ENCODE measurements at places on chromosomes 1 and 21.

DNA sequence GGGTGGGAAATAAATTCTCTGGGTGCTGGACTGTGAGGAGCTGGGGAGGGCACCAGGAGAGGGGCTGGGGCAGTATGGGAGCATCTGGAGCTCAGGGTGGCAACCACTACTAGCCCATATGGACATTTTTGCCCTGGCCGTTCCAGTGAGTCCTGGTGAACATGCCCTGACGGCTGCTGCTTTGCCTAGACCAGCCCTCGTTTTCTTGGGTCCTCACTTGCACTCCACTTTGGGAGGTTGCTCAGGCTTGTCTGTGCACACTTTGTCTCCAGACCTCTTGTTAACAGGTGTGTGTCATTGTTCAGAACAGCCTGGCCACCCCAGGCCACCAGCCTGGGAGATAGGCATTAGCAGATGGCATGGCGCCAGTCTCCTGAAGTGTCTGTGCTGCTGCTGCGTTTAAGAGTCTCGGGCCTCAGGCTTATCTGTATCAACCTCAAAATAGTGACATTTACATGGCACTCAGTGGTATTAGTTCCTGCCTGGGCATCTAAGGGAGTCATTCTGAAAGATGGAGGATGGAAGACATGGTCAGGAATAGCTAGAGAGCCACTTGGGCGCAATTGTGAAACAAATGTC, 190.5 kb downstream of the PTPRU start:
- DNase-seq = no peak

DNA sequence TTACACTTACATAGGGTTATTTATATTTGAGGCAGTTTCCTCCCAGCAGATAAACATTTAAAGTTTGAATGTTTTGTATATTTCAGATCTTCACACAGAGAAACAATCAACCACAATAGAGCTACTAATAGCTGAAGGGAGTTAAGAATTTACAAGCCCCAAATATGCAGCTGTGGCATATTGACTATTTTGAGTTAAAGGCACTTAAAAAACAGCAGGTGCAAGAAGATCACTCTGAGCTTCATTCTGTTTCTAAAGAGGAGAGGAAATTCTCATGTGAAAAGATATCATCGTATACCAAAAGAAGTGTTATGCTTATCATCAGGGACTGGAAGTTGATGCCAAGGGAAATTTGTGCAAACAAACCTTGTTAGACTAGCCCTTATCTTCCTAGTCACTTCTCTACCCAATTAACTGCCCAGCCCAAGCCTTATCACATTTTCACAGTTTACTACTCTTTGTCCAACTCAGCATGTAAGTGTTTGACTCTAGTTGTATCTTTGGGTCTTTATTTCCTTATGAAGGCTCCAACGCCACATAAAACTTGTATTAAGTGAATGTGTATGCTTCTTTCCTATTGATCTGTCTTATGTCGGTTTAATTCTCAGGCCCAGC, 66.3 kb upstream of the COG2 start:
- DNase-seq = no peak

DNA sequence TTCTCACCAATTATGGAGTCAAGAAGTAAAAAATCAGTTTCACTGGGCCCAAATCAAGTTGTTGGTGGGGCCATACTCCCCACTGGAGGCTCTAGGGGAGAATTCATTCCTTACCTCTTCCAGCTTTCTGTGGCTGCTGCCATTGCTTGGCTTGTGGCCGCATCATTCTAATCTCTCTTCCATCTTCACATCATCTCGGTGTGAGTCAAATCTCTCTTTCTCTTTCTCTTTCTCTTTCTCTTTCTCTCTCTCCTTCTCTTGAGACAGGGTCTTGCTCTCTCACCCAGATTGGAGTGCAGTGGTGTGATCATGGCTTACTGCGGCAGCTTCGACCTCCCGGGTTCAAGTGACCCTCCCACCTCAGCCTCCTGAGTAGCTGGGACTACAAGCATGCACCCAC, 28.1 kb downstream of the FAM89A start:
- no peak for DNase-seq

- DNase-seq = no peak
These were observed 480.5 kb downstream of the MATN1 start for GRCh38 chr1:30242722-30243457.

- DNase-seq = no peak
These were observed 150.7 kb upstream of the ZNF644 start for GRCh38 chr1:91172541-91172940.

DNA sequence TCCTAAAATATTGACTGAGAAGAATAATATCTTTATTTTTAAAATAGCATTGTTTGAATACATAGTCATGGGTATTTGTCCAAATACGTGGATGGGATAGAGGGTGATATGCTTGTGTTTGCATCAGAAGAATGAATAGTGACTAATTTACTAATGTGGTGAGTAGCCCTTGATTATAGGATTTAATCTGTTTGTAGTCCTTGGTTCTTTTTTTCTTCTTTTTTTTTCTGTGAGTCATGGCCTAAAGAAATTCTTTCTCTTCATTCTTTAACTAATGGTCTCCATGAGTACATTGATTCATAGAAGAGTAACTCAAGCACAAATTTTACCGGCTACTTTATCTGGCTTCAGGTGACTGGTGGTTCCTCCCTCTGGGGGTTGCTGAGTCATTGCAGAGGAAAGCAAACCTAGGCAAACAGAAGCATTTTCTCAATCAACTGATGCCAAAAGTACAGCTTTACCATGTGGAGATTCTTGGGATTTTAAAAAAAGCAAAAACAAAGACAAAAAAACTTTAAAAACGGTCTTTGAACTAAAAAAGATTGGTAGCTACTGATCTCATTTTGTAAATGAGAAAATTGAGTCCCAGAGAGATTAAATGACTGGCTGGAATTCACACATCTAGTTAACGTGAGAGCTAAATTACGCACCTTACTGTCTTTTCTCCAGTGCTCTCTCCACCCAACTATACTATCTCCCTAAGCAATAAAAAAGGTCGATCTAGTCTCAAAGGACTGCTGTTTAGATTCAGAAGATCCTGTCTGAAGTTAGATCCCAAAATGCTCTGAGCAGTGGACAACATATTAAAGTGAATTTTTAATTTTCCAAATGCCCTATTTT, 40.5 kb downstream of the AK5 start:
- no peak for DNase-seq

- DNase-seq = peak; percentile 33
These were observed 25.3 kb downstream of the ADAM30 start for GRCh38 chr1:119870917-119871596.

- DNase-seq = no peak
These were observed 677 bp downstream of the PRKAA2 start for GRCh38 chr1:56645677-56646305.

- DNase-seq = no peak
These were observed 29.8 kb downstream of the PGM1 start for GRCh38 chr1:63622849-63623566.

DNA sequence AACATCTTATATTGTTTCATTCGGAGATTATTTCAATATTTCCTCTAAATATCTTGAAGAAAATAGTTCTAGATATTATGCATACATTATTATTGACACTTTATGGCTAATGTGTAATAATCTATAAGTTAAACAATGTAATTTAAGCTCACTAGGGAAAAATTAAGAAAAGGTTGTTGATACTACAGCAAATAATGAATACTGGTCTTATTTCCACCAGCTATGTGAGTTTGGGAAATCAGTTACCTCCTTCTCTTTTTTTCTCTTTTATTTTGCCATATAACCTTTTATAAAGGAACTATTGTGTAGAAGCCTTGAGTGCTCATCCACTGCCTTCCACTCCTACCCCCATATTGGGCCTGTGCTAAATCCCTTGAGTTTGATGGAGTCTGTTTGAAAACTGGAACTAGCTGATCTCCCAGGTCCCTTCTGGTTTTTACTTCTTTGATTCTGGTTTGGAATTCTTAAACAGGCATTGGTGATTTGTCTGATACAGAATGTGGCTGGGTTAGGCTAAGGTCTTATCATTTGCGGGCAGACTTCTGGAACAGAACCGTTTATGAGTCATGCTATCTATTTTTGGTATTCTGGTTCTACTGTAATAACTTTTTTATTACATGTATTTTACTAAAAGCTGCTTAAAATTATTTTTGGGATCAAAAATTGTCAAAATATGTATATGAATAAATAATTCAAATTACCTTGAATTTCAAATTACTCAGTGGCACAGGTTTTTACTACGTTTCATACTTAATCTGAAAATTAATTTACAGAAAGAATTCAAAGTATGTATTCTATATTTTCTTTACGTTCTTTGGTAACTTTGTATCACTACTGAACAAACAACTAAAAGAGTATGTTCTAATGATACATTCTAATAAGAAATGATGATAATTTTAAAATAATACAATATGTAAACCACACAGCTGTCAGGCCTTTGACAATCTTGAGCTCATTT, 5.0 kb upstream of the CDC14A start:
- no peak for DNase-seq

- no peak for DNase-seq
These were observed 172.7 kb downstream of the PDE4B start for GRCh38 chr1:65965112-65965996.
